Activated CD4-positive, alpha-beta T cell treated with anti-CD3 and anti-CD28 coated beads, Interleukin-2, amount 50 U/mL, for 1 hour (primary cell): ENCODE measurements at places on chromosomes 2 and 18.

DNA sequence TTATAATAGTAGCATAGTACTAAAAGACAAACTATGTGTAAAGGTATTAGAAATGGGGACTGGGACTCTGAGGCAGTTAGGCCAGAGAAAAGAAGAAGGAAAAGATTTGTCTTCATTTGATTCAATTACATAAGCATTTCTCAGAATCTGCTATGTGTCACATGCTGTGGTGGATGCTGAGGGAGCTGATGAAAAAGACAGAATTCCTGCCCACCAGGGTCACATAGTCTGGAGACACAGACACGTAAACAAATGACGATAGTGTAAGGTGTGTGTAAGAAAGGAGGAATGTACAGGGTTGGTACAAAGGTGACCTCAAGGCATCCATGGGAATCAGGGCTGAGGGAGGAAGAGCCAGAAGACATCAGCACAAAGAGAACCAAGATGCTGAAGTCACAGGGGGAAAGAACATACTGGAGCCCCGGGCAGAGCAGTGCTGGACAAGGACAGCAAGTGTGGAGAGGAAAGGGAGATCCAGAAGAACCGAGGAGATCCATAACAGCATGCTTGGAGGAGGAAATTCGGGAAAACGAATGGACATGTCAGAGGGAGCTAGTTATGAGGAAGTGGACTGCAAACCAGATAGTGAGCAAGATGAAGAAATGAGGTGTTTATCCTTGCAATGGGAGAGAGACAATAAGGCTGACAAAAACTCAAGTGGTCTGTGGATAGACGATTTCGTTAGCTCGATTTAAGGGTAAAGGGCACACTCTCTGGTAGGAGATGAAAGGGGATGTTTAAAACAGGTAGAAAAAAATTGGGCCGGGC lies 1.2 kb upstream of the MAPRE3 start:
- no peak for DNase-seq

- DNase-seq: no peak
Measured at GRCh38 chr2:45712570-45712969, 61.1 kb downstream of the PRKCE start.

GRCh38 chr2:232438951-232439757 lies 16.8 kb upstream of the ALPI start:
- peak; percentile 39 for DNase-seq

DNA sequence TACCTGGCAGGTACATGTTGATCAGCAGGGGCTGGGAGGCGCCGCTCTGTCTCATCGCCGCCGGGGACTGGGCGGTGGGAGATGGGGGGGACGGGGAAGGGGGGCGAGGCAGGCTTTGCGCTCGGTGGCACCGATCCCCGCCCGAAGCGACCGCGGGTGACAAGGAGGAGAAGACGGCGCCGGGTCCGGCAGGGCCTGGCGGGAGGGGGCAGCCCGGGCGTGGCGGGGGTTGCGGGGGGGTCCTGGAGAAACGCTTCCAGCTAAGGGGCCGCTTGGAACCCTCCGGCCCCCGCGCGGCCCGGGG lies at the start of gene FEV:
Gene FEV, minus strand, starts transcription at position 164 of the 304 bp plus-strand sequence. Its CDS starts 109 bp downstream, at position 55.
- no peak for DNase-seq

DNA sequence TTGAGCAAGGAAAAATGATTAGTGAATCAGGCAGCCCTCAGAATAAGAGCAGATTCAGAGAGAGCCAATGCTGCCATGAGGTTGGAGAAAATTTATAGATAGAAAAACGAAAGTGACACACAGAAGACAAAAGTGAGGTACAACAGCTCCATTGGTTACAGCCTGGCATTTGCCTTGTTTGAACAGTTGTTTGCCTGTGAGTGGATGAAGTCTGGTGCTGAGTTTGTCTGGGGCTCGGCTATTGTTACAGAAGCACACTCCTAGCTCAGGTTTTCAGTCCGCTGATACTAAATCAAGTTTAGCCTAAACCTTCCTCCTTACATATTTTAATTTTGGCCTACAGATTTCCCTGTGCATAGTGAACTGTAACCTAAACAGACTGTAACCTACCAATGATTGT lies 387.8 kb upstream of the RAB12 start:
- no peak for DNase-seq

DNA sequence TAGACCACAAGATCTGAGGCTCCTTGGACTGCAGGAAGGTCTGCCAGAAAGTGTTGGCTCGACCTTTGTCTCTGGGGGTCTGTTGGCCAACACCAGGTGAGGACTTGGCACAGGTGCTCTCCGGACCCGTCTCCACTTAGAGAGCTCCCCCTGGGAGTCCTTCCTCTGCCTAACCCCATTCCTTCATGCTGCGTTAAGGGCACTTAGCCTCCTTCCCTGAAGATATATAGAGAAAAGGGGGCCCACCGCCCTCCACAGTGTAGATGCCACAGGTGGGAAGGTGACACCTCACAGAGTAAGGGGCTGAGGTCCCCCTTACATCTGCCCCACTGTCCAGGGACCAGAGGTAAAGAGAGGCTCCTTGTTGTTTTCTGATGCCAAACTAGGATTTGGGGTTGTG lies 8.2 kb downstream of the IGFBP5 start:
- DNase-seq: no peak

DNA sequence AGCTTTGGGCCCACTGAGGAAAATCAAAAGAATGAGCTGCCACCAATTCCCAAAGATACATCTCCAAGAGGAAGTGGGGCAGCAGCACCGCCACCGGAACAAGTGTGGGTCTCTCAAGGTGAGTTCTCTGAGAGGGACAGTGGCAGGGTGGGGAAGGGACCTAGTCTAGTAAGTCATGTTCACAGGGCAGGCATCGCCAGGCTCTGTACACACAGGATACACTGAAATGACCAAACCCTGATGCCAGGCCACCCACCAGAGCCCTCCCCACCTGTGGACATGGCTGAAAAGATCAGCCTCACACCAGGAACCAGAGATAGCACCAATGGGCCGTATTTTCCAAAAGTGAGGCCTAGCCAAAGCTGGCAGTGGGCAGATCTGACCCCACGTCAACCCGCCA lies 108.2 kb upstream of the SMAD2 start:
- DNase-seq: no peak

DNA sequence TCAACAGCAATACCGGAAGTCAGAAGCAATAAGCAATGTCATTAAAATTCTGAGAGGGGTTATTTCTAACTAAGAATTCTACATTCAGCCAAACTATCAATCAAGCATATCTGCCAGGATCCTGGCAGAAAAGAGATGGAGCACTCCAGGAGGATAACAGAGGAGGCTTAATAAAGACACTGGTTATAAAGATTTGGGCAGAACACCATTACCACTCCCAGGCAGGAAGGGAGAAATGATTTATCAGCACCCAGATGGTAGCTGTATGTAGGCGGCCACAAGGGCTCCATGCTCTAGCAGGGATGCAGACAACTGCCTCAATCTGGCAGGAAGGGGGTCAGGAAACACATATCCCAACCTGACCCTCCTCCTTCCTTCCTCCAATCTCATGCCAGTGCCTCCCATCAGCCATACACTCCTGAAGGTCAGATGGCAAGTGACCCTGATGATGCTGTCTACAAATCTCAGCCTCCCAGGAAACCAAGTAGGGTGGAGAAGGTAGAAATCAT lies 20.5 kb upstream of the TNFAIP6 start:
- no peak for DNase-seq
